ENCODE measurements at places on chromosomes 4 and X.

GRCh38 chr4:17740702-17741101, 40.7 kb downstream of the FAM184B start:
- DNase-seq, result no peak

GRCh38 chr4:35125995-35126712, 1118.2 kb downstream of the ARAP2 start:
- DNase-seq, result no peak

DNA sequence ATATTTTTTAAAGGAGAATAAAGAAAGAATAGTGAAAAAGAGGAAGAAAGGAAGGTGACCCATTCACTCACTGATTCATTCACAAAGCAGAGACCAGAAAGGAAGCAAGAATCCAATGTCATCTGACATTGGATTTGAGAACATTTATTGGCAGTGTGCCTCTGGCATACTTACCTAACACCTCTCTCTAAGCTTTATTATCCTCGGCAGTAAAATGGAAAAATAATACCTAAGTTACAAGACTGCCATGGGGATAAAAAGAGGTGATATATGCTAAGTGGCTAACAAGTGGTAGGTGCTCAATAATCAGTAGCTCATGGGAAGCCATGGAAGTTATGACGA, 41.6 kb upstream of the PPARGC1A start:
- no peak for DNase-seq

- DNase-seq, result no peak
Observed at GRCh38 chr4:71604785-71605184, 179.1 kb downstream of the GC start.

DNA sequence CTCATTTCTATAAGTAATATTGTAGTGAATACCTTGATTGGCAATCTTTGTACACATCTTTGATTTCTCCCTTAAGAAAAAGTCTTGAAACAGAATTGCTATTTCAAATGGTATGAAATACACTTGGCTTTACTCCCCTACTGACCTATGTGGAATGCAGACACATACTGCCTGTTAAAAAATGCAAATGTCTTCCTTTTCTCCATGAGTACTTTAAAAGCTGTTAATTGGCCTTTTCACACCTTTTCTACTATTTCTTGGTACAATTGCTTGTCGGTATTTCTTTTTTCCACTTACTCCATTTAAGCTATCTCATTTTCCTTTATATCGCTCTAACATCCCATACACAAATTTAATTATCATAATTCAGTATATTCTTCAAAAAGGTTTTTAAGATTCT, 87.2 kb downstream of the FRYL start:
- no peak for DNase-seq

- DNase-seq, result no peak
Observed at GRCh38 chr4:185399466-185399865, 2.8 kb downstream of the ANKRD37 start.

- DNase-seq, result no peak
Observed at GRCh38 chr4:88623097-88623496, 30.8 kb downstream of the HERC3 start.

DNA sequence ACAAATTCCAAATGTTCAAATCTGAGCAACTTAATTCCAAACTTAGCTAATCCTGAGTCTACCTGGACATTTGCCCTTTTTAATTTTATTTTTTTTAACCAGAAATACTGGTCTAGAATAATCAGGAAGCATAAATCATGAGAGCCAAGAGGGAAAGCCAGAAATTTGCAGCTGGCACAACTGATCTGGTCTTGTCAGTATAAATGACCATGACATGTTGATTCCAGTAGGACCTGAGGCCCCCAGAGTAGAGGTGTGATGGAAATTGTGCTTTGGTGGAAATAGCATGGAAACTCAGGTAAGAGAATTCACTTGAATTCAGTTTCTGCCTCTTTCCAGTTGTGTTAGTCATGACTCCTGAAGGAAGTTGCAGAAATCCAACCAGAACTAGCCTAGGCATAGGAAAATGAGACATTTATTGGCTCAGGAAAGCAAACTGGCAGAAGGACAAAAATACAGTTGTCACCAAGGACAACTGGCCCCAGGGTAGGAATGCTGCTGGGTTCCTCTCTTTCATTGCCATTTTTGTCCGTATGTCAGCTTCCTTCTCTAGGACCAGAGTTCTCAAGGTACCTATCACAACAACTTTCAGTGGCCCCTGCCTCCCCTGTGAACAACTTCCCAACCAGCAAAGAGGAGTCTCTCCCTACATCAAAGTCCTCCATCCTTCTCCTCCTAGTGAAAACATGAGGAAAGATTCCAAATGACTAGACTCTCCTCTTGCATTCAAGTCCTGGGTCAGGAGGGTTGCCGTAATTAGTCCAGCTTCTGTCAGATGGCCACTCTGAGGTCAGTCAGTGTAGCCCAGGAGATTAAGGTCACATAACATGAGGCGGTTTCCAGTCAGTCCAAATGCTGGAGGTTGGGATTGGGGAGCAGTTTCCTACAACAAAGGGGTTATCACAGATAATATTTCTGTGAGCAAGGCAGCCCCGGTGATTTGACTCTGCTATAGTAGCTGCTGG, 29.3 kb upstream of the MYOZ2 start:
- no peak for DNase-seq

GRCh38 chr4:38930204-38930603, 62.6 kb downstream of the FAM114A1 start:
- DNase-seq, result no peak

DNA sequence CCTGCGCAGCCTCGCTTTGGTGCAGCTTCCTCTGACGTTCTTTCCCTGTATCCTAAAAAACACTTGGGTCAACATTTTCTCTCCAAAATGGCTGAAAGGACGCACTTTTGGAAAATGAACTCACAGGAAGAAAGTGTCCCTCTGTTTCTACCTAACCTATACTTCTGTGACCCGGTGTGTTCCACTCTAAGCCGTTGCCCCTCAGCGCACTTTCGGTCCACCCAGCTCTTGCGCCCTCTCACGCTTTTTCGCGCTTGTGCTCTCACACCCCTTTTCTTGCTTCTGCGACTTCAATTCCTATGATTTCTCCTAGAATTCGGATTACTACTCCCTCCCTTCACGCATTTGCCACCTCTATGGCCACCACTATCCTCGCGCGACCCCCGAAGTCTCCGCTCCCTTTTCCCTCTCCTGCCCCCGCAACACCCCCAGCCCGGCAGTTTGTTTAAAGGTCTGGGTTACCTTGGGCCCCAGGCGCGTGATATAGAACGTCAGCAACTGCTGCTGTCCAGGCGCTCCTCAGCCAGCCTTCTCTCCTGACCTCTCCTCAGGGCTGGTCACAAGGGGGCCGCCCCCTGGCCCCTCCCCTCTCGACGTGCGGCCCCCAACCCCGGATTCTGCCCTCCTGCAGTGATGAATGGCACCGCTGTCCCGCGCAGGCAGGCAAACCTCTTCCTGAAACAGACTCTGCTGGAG, at the start of gene USP51:
Gene USP51, minus strand, starts transcription at position 535 of the 696 bp plus-strand sequence. CDS start 909 bp downstream, outside the sequence.
- DNase-seq, result peak; percentile 36

DNA sequence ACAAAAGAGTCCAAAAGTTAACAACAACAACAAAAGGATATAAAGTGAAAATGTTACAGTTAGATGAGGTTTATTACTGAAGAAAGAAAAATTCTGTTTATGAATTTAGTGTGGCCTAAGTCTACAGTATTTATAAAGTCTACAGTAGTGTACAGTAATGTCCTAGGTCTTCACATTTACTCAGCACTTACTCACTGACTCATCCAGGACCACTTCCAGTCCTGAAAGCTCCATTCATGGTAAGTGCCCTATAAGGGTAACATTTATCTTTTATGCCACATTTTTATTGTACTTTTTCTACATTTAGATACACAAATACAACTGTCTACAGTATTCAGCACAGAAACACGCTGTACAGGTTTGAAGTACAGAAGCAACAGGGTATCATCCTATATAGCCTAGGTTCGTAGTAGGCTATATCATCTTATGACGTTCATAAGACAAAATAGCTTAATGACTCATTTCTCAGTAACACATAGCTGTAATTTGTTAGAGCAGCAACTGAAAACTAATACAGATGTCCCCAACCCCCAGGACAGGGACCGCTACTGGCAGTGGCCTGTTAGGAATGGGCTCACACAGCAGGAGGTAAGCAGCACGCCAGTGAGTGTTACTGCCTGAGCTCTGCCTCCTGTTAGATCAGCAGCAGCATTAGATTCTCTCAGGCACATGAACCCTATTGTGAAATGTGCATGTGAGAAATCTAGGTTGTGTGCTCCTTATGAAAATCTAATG, 61.3 kb downstream of the CENPC start:
- no peak for DNase-seq

GRCh38 chr4:123898946-123899666, 502.5 kb downstream of the SPRY1 start:
- no peak for DNase-seq

- no peak for DNase-seq
Observed at GRCh38 chrX:98398542-98398941, 1514.8 kb downstream of the RPA4 start.

DNA sequence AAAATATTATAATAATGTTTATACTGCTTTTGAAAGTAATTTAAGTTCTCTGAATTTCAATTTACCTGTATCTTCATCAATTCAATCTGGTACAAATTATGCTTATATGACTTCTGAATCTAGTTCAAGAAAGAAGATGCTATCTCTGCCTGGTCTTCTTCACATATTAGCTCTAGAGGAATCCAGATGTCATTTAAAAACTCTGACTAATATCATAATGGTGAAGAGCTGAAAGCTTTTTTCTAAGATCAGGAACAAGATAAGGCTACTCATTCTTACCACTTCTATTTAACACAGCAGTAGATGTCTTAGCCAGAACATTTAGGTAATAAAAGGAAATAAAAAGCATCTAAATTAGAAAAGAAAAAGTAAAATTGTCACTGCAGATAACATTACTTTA, 636.1 kb downstream of the ARAP2 start:
- no peak for DNase-seq

- no peak for DNase-seq
Observed at GRCh38 chr4:7280926-7281690, 88.8 kb downstream of the SORCS2 start.

GRCh38 chr4:167989815-167990214, 102.5 kb upstream of the ANXA10 start:
- DNase-seq, result no peak

Data from activated naive CD8-positive, alpha-beta T cell treated with anti-CD3 and anti-CD28 coated beads for 36 hours (primary cell).